ENCODE measurements at places on chromosomes 6 and 20. TPM values are rescaled to one million over a fixed set of nuclear protein-coding genes. Genes with fewer than 3 reads are reported as not detected.
A peak's percentile ranks its signal among the peaks of the same experiment; 100 is the strongest.

The FAM83D gene
- 7.8 TPM for polyA plus RNA-seq

The XKR7 gene
- polyA plus RNA-seq, result 0.81 TPM

The HAO1 gene
- not detected for polyA plus RNA-seq

The HSPA1L gene
- polyA plus RNA-seq, result 2.8 TPM

The HSD17B8 gene
- 35.9 TPM for polyA plus RNA-seq

The VSX1 gene
- 0.03 TPM for polyA plus RNA-seq

The B3GALT4 gene
- 5.7 TPM for polyA plus RNA-seq

The DHX35 gene
- 11.6 TPM for polyA plus RNA-seq

DNA sequence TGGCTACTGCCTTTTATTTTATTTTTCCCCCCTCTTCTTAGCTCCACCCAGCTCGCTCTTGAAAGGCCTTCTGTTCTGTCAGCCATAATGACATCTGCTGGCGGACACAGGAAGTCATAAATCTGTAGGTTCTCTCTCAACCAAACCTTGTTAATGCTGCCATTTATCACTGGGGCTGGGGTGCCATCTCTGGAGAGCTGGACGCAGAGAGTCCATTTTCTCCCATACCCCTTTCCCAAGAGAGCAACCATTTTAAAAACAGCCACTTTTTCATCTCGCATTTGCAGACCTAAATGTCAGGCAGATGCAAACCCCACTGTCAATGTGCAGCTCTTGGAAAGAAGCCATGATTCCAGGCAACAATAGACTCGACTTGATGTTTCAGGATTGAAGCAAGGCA lies 13.0 kb upstream of the TSHZ2 start:
- DNase-seq, result peak; percentile 27

- no peak for DNase-seq
These were observed 54.3 kb upstream of the NFATC2 start for GRCh38 chr20:51596668-51597388.

- DNase-seq, result no peak
These were observed 65.6 kb downstream of the ZNF292 start for GRCh38 chr6:87220997-87221396.

DNA sequence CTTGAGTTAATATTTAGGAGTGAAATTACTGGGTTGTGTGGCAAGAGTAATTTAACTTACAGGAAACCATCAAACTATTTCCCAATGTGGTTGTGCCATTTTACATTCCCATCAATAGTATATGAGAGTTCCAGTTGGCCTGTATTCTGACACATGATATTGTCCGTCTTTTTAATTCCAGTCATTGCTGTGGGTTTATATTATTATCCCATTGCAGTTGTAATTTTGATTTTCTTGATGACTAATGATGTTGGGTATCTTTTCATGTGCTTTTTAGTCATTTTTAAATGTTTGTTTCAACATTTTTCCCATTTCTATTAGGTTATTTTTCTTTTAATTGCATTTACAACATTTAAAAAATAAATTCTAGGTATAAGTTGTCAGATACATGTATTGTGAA lies 614.0 kb downstream of the UTRN start:
- DNase-seq, result no peak

GRCh38 chr20:50879649-50880550 lies 51.3 kb downstream of the ADNP start:
- DNase-seq, result no peak

- DNase-seq, result no peak
These were observed 21.6 kb downstream of the UQCC2 start for GRCh38 chr6:33689879-33690278.

- no peak for DNase-seq
These were observed 19.6 kb upstream of the LTV1 start for GRCh38 chr6:143823548-143823947.

GRCh38 chr6:10411971-10412460 lies 2.9 kb downstream of the TFAP2A start:
- DNase-seq, result peak; percentile 34

DNA sequence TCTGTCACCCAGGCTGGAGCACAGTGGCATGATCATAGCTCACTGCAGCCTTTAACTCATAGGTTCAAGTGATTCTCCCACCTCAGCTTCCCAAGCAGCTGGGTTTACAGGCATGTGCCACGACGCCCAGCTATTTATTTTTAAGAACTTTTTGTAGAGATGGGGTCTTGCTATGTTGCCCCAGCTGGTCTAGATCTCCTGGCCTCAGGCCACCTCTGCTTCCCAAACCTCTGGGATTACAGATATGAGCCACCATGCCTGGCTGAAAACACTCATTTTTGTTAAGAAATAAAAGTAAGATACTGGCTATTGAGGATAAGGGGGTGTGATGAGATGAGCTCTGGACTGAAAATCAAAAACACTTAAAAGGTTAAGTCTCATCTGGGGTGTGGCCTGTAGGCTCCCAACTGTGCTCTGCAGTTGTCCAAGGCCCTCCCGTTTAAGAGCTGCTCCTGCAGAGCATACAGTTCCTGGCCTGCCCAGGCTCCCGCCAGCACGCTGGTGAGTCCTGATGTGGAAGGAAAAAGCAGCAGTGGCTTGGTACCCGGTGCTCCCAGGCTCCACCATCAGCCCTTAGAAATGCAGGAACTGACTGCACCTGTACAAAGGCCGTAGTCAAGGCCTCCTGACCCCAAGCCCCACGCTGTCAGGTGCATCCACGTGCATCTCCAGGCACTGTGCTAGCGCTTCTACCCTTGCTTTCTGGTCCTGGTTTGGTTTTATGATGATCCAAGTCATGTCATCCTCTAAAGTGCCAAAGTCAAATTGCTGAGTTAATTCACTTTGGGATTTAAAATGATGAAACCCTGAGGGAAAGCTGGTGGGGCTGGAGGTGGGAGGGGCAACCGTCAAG lies 111.5 kb downstream of the TMEM242 start:
- no peak for DNase-seq

DNA sequence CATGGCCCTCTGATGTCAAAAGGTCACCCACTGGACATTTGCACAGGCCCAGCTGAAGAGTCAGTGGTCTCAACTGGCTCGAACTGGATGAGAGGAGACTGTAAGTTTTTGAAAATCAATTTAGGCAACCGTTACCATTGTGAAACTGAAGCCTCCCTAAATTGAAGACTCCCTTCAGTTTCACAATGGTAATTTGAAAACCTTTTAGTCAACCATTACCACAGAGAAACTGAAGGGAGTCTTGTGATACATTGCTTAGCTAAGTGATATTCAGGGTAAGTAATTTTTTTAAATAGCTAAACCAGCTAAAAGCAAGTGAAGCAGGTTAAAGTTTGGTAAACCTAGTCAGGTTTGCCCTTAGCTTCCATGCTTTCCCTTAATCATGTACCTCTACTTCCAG lies 197.3 kb upstream of the NT5E start:
- DNase-seq, result no peak

- no peak for DNase-seq
These were observed 38.4 kb upstream of the OCSTAMP start for GRCh38 chr20:46588532-46589511.

DNA sequence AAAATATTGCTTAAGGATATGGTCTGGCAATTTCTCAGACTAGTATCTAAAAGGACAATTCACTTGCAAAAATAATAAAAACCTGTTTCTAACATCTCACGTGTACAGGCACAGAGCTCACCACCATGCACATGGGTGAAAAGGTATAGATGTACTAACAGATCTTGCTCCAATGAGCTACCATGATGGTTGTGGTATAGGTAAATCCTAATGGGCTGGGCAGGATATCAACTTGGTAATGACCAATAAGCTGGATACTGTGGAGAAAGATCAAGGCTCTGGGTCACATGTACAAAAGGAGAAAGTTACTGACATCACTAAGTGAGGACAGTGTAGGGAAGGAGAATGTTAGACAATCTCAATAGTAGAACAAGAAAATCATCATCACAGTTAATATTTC lies 111.0 kb upstream of the NUP153 start:
- DNase-seq, result no peak

DNA sequence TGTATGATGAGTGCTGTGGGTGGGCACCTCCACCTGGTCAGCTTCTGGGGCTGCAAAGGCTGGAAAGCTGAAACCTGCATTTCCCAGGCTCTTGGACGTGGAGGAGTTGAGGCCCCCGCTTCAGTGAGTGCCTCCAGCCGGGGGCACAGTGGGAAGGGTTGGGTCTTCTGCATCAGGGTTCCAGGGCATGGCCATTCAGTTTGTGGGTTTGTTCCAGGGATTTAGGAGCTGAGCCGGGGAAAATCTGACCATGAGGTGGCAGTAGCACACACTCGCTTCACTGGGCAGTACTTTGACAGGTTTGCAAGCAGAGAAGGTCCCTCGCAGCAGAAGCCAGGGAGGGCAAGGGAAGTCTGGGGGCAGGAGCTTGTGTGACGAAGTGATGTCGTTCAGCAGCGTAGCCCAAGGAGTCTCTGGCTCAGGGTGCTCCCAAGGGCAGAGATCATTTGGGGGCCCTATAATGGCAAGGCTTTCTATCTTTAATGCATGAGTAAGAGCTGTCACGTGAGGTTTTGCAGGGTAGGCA lies 69.5 kb upstream of the SULF2 start:
- no peak for DNase-seq

DNA sequence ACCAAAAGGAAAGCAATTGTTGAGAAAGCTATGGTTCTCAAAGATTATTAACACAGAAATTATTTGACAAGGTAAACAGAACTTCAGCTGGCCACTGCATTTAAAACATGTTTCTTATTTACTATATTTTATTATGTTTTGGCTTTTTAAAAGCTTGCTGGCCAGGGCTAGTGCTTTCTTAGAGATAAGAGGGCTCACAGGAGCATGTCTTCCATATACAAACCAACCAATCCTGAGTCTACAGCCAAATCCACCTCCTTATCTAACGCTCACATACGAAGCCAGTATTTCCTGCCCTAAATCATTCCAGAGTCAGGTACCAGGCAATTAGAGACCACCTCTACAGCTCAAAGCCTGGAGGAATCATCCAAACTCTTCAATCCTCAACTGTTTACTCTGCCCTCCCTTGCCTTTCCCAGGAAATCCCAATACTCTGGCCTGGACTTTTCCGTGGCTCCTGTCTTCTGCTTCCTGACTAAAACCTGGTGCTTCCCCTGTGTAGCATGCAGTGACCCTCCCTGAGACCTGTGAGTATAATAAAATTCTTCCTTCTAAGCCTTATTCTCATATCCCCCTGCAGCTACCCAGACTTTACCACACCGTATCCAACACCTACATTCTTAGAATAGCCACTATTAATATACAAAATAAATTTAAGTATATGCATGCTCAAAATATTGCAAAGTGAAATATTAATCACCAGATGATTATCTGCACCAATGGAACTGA lies 33.2 kb downstream of the RANBP9 start:
- no peak for DNase-seq

- DNase-seq, result no peak
These were observed 67.3 kb upstream of the SIRPG start for GRCh38 chr20:1724901-1725300.

DNA sequence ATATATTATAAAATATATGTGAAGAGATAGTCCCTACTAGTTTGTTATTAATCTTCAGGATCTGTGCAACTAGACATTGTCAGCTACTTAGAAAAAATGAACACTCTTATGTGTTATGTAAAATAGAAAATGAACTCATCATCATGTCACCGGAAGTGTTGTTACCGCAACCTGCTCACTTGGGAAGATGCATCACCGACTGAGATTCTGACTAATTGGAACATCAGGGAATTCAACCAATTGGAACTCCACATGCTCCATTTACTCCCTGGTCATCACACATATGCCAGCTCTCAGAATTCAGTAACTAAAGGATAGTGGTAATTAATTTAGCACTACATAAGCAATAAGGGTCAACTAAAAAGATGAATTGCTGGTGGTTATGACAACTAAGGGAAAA lies 16.7 kb upstream of the B3GAT2 start:
- DNase-seq, result no peak

DNA sequence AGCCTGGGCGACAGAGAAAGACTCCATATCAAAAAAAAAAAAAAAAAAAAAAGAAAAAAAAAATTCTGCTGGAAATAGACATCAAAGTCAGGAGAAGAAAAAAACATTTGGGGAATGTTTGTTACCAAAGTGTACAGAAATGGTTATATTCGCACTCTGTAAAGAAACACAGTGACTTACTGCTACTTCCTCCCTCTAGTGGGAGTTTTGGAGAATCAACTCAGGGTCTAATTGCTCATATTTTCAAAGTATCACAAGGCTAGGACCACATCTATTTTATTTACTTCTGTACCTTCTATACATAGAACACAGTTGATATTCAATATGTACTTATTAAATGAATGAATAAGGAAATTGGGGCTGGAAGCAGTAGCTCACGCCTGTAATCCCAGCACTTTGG lies 24.4 kb downstream of the ARG1 start:
- DNase-seq, result no peak

GRCh38 chr6:152226119-152226518 lies 411.0 kb downstream of the SYNE1 start:
- no peak for DNase-seq

DNA sequence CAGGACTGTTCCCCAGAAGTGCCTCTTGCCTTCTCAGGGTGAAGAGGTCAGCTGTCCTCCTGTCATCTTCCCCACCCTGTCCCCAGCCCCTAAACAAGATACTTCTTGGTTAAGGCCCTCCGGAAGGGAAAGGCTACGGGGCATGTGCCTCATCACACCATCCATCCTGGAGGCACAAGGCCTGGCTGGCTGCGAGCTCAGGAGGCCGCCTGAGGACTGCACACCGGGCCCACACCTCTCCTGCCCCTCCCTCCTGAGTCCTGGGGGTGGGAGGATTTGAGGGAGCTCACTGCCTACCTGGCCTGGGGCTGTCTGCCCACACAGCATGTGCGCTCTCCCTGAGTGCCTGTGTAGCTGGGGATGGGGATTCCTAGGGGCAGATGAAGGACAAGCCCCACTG lies 9.8 kb downstream of the PI16 start:
- no peak for DNase-seq

GRCh38 chr6:16691324-16691723 lies 69.9 kb downstream of the ATXN1 start:
- DNase-seq, result no peak

- no peak for DNase-seq
These were observed 84.6 kb upstream of the TCF21 start for GRCh38 chr6:133804265-133804664.

- DNase-seq, result no peak
These were observed 78.7 kb downstream of the TMEM170B start for GRCh38 chr6:11616200-11616611.

GRCh38 chr6:11054722-11055121 lies 10.6 kb upstream of the ELOVL2 start:
- no peak for DNase-seq

- DNase-seq, result no peak
These were observed 59.4 kb downstream of the RPRD1B start for GRCh38 chr20:38092915-38093314.

DNA sequence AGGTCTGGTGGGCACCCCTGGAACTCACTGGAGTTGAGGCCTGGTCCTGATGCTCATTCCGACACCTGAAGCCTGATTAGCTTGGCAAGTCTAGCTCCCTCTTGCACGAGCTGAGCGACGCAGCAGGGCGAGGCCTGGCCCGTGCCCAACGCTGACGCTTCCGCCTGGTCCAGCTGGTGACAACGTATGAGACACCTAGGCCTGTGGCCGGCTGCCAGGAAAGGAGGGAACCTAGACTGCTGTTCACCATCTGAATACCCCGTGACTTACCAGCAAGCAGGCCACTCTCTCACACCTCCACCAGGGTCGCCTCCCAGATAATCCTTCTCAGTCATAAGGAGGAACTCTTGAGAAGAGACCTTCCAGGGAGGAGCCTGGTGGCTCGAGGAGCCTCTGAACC lies 24.5 kb downstream of the YTHDF1 start:
- DNase-seq, result no peak

Data from large intestine (tissue), 12 donors.